ENCODE measurements at places on chromosomes 2 and 18.

DNA sequence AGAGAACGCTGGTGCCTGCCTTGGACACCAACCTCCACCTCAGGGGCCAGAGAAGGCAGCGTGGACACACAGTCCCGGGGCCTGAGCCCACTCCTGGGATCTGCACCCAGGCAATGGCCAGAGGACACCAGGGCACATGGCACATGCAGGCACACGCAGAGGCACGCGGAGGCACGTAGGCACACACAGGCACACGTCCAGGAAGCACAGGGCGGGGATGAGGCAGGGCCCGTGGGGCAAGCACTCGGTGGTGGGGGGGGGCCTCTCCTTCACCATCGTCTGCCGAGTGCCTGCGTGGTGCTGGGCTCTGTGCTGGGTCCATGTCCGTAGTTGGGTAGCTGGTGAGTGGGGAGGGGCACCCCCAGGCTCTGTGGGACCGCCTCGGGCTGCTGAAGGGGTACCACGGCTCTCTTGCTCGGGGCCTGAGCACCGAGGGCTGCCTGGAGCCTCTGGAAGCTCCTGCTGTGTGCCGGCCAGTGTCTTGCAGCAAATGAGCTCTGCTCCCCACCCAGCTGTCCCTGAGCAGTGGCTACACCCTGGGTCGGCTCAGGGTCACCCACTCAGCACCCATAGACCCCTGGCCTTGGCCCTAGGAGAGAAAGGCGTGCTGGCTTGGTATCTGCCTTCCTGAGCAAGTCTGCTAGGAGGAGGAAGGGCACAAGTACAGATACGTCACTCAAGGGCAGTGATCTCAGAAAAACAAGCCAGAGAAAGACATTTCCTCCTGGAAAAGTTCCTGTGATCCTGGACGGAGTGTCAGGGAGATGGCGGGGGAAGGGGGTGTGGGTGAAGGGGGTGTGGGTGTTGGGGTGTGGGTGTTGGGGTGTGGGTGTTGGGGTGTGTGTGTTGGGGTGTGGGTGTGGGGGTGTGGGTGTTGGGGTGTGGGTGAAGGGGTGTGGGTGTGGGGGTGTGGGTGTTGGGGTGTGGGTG, 26.4 kb downstream of the RTP5 start:
- DNase-seq, result no peak

DNA sequence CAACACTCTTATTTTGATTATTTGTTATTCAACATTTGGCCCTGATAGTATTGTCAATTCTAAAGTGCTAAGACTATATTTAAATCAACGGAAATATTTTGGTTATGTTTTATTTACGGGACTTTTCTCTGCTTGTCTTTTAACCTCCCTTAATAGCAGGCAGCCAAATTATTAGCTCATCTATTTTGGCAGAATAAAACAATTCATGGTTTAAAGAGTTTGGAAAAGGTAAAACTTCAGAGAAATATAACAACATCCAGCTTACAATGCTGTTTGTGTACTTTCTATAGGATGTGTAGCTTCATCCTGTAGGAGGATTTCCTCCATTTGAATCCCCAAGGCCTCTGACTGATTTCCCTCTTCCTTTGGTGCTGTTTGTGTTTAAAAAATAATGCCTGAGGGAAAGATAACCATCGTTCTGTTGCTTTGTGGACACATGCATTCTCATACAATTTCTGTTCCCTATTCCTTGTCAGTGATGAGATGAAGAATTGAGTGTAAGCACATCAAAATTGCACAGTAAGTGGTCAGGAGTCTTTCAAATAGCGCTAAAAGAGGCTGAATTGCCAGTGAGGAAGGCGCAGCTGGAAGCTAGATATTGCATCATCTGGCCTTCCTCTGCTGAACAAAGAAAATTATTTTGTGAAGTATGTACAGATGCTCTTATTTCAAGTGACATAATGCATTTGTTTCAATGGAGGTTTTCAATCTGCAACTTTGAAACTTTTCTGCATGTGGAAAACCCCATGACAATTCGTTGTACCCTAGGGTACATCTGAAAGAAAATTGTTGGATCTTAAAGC, 80.3 kb downstream of the CD28 start:
- DNase-seq, result no peak

DNA sequence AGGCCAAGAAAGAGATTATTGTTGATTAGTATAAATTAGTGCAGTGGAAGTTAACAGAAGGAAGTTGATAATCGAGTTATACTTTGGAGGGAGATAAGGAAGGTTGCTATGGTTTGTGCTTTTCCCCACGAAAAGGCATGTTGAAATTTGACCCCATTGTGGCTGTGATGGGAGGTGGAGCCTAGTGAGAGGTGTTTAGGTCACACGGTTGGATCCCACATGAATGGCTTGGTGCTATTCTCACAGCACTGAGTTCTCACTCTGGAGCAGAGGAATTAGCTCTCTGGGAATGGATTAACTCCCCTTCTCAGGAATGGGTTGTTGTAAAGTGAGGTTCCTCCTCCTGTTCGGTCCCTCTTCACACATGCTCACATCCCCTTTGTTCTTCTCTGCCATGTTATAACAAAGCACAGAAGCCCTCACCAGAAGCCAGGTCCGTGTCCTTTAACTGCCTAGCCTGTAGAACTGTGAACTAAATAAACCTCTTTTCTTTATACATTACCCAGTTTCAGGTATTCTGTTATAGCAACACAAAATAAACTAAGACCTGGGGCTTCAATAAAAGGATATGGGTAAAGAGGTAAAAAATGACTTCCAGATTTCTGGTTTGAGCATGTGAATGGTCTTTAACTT, 21.9 kb downstream of the PIGN start:
- no peak for DNase-seq

- DNase-seq, result no peak
These were observed 206.3 kb downstream of the LTBP1 start for GRCh38 chr2:33153008-33153407.

GRCh38 chr18:79800371-79801180, 2.8 kb downstream of the KCNG2 start:
- DNase-seq, result no peak

DNA sequence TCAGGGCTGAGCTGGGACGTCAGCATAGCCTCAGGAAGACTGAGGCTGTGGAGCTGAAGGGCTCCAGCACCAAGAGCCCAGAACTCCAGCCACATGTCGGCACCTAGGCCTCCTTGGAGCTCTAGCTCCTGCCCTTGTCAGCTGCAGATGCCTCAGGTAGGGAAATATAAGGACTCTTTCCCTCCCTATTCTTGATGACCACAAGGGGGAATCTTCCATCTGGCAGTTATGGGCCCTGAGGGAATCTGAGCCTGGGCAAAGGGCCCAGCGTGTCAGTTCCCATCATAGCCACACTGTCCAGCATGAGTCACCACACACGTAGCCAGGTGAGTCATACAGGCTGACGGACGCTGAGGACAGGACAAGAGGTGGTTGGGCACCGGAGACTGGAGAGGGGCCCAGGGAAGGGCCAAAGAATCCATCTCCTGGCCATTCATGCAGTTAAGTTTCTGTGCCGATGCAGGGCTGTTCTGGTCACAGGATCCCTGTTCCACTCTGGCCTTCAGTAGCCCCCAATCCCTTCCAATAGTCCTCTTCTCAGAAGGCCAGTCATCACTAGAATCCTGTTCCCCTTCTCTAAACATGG, 1.8 kb downstream of the MPV17 start:
- no peak for DNase-seq

DNA sequence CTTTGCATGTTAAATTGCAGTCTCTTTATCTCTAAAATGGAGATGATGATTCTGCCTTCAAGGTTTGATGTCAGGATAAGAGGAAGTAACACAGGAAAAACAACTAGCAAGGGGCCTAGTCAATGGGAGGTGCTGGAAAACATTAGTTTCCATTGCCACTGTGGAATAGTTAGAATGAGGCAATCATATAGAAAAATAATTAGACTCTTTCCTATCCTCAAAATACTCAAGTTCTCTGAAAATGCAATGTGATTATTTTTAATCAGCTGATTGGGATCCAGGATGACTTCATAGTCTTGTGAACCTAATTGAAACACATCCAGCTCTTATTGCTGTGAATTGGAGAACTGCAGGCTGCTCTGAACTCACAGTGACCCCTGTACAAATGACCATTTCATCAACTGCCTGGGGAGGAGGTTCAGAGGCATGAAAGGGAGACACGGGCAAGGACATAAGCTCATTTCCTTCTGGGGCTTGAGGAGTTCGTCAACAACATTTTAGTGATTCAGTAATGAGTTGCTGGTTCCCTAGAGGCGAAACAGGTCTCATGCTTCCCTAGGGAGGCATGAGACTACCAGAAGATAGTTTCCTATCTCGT, 422.5 kb downstream of the LPIN1 start:
- no peak for DNase-seq

GRCh38 chr2:16155366-16155765, 215.0 kb downstream of the MYCN start:
- DNase-seq, result no peak

DNA sequence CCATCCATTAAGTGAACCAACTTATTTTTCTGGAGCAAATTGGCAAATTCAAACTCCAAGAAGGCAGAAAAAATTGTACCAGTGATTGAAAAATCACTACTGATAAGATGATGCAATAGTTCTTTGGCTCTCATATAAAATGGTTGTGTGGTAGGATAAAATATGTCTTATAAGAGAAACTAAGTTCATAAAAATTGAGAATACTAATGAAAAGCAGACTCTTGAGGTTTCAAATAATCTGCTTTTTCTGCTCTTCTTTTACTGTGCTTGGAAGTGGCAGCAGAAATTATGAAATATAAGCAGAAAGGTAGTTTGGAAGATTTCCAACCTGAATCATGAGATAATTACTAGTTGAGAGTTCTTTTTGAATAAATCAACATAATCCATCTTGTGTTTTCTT, 61.9 kb downstream of the PPP1R1C start:
- no peak for DNase-seq

GRCh38 chr2:58515827-58516573, 274.9 kb upstream of the FANCL start:
- no peak for DNase-seq

- no peak for DNase-seq
These were observed 109.4 kb downstream of the KCTD1 start for GRCh38 chr18:26438980-26439379.
